Calu3 (cell line): ENCODE measurements at places on chromosomes 1 and 21. TPM values are rescaled to one million over a fixed set of nuclear protein-coding genes. Genes with fewer than 3 reads are reported as not detected.
A peak's percentile ranks its signal among the peaks of the same experiment; 100 is the strongest.

- peaks cover 36% of the 10 kb centered on the region for H3K36me3 ChIP-seq
- H3K27ac ChIP-seq, result peak overlapping the region; percentile 75
- peaks cover 15% of the 10 kb centered on the region for H3K27me3 ChIP-seq
Measured at GRCh38 chr1:29238620-29239002, 2.3 kb downstream of the PTPRU start.

GRCh38 chr1:54331091-54331772, 75.0 kb downstream of the SSBP3 start:
- DNase-seq, result no peak
- no peak overlapping the region for H3K27ac ChIP-seq
- H3K36me3 ChIP-seq, result no peaks in the 10 kb centered on the region
- H3K4me1 ChIP-seq, result no peaks in the 10 kb centered on the region
- H3K27me3 ChIP-seq, result no peaks in the 10 kb centered on the region

- no peak overlapping the region for H3K4me3 ChIP-seq
- DNase-seq, result no peak
- H3K4me1 ChIP-seq, result peaks cover 9% of the 10 kb centered on the region
- no peaks in the 10 kb centered on the region for H3K27me3 ChIP-seq
- no peaks in the 10 kb centered on the region for H3K36me3 ChIP-seq
Measured at GRCh38 chr1:199855580-199855979, 171.9 kb upstream of the NR5A2 start.

The CHD5 gene
- 0.27 and 0.28 TPM in 2 replicates for total RNA-seq

The SEMA4A gene
- total RNA-seq, result 6.9 and 7.2 TPM in 2 replicates

The RPF1 gene
- 33.6 TPM in 2 replicates for total RNA-seq
